ENCODE measurements at places on chromosomes 2 and 18. TPM values are rescaled to one million over a fixed set of nuclear protein-coding genes. Genes with fewer than 3 reads are reported as not detected.
A peak's percentile ranks its signal among the peaks of the same experiment; 100 is the strongest.

DNA sequence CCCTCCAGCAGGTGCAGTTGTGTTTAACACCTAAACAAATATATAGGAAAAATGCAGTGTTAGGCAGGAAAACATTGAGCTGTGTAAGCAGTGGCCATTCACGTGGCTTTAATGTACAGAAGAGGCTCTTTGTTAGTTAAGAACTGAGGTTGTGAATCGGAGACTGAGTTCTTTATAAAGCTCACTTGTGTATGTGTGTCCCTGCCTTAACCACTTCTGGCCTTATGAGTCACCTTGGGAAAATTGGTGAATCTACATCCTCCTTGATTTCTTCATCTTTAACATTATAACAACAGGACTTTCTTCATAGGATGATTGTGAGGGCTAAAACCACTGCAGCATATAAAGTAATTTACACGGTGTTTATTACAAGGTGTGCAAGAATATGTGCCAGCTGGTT lies 188.4 kb upstream of the TPO start:
- DNase-seq = no peak

DNA sequence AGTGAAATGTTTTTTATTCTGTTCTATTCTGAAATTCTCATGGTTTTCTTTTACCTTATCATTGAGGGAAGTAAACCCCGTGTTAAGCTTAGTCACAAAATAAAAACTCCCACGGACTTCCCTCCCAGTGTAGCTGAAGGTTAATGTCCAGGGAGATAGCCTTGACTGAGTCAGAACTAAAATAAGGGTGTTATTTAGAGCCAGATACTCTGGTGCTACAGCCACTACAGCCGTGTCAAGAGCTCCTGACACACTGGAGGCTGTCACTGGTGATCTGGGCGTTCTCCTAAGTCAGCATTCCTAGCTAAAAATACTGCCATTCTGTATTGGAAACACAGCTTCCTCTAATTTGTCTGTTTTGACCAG lies 82.0 kb upstream of the RANBP2 start:
- DNase-seq = peak; percentile 79

DNA sequence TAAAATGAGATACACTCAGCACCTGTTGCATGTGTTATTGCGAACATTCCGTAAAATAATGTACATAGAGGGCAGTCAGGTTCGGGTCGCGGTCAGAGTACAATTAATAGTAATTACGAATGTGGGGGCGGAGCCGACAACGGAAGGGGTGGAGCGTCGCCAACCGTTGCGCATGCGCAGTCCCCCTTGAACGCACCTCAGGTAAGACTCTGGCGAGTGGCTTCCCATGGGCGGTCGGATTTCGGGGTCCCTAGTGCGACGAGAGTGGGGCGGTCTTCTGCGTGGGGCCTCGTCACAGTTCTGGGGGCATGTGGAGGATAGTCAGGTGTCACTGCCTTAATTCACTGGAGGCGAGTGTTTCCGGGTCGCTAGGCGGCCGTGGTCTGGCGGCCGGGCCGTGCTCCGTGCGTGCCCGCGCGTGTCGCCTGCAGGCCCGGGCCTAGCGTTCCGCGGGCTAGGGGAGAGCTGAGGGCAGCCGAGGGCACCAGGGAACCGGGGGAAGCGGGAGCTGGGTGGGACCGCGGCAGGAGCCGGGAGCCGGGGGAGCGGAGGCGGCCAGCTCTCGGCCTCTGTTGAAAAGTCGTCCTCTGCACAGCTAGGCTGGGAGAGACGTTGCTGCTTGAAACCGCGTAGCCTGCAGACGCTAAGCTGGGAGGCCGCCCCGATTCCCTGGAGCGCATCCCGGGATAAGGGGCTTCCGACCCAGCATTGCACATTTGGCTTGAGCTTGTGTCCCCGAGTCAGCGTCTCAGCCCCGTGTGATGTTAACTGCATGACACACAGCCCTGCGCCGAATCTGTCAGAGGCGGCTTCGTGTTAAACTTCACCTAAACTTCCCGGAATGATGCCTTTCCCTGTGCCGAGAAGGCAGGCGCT lies at the start of gene CEBPZOS:
Gene CEBPZOS, plus strand, starts transcription at position 177 of the 876 bp plus-strand sequence. CDS start 3,209 bp downstream, outside the sequence.
- peak; percentile 87 for DNase-seq

GRCh38 chr18:22318745-22319407 lies 98.8 kb downstream of the CTAGE1 start:
- peak; percentile 86 for DNase-seq

The HNMT gene
- total RNA-seq = 8.0 TPM

GRCh38 chr2:118689456-118689855 lies 158.0 kb downstream of the EN1 start:
- peak; percentile 1 for DNase-seq

Data from right atrium auricular region (tissue), 2 donors.